ENCODE measurements at places on chromosomes 2 and 18.

DNA sequence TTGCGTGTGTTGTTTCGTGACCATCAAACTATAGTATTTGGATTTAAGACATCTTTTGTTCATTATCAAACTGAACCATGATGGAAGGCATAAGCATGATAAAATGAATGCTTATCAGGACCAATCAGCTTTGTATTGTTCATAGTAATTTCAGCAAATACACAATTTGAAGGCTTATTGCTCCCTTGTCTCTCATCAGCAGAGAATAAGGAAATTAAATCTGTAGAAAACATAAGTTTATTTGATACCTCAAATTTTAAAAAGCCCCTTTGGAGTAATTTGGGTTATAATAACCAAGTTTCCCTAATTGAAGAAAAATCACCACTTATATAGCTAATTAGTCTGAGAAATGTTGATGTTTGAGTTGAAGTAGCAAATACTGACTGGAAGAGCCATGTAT is 705.7 kb downstream of the NUP35 start:
- no peak for DNase-seq

DNA sequence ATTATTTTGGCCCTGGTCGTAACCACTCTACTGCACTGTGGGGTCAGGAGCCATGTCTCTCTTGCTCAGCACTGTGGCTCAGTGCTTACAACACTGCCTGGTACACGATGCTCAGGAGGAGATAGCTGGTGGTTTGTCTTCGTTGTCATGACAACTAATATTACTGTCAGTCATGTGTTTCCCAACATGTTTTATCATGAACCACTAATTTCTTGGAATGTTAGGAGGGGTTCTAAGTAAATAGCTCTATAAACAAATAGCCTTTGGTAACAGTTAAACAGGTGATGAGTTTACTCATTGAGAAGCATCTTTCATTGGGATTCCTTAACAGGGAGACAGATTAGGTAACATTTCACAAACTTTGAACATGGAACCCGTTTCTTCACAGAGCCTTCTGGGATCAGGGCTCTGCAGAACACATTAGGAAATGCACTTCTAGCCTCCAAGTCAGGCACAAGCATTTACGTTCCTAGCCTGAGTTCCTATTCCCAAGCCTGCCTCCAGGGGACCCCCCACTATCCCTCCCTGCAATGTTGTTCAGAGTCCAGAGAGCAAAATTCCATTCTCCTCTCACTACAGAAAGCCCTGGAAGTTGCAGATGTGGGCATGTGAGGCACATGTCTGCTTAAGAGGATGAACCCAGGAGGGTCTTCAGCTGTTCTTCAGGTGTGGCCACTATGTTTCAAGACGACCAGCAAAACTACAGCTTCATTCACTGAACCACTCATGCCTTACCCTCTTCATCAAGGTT is 6.4 kb upstream of the RBM44 start:
- no peak for DNase-seq

DNA sequence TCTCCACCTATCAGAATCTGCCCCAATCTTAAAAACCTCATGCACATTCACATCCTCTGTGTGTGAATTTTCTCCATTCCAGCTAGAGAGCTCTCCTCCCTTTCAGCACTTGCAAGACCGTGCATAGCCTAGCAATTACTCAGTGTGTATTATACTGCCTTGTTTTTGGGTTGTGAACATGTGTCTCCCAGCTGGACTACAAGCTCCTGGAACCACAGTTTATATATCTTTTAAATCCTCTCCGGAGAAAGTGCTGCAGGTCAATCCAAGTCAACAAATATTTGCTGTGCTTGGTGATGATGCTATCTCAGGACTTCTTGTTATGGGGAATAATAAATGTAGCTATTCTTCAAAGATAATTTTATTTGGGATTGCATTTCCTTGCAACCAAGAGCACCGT is 58.2 kb upstream of the MEX3C start:
- DNase-seq: no peak

DNA sequence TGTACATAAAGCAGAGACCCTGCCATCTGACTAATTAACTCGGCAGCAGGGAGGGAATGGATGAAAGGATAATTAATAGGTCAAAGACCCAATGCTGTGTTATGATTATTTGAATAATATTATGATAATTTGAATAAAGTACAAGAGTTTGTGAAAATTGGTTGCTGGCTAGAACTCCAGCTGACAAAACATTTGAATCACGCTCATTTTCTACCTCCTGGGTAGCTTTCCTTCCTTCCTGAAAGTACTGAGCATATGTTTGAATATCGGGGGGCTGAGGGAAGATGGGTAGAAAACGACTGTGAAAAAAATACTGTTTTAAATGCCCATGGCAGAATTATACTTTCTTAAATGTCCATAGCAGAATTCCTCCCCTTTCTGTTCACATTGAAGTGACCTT is 243.6 kb upstream of the RBMS1 start:
- no peak for DNase-seq

DNA sequence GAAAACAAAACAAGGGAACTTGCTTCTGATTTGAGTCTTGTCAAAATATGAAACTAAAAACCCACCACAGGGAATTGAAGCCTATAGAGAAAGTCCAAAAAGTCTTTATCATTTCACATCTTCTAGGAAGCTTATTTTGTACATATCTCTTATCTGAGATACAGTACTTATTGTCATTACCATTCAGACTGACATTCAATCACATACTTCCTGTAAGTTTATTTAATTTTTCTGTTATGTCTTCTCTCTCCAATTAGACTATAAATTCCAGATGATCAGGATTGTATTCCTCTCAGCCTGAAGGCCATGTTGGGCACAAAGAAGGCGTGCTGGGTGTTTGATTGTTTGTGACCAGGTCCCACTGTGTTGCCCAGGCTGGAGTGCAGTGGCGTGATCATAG is 59.2 kb downstream of the METTL4 start:
- DNase-seq: no peak

DNA sequence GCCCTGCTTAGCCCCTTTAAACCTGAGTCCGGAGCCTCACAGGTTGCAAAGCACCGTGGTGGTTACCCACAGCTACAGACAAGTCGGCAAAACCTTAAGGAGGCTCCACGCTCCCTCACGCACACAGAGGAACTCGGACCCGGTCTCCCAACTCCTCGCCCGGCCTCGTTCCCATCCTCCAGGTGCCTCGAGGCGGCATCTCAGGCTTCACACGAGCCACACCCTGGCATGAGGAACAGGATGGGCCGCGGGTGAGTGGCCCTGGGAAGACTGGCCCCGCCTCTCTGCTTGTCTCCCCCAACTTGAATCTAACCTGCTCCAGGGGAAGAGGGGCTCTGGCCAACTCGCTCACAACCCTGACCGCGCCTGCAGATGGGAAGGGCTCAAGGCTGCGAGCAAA is 97.4 kb downstream of the EIPR1 start:
- DNase-seq: no peak

- no peak for DNase-seq
These were observed 475.7 kb upstream of the REG3G start for GRCh38 chr2:78549766-78550165.

- DNase-seq: no peak
These were observed 202.6 kb upstream of the SMAD2 start for GRCh38 chr18:48132797-48133655.

DNA sequence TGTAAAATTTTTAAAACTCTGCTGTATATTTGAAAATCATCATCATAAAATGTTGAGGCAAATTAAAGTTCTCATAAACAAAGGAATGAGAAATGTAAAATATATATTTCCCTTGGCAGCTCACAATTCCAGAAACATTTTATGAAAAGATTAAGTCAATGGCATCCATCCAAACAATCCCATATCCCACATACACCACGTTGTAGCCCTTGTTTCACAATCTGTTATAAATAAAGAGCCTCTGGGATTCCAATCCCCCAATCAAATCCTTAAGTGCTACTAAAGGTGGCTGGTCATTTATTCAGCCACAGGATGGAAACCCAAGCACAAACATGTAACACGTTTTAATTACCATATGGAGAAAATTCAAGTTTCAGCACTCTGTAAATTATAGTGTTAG is 51.7 kb downstream of the GFPT1 start:
- DNase-seq: no peak

- DNase-seq: no peak
These were observed 13.6 kb downstream of the TMEM185B start for GRCh38 chr2:120209427-120210269.

DNA sequence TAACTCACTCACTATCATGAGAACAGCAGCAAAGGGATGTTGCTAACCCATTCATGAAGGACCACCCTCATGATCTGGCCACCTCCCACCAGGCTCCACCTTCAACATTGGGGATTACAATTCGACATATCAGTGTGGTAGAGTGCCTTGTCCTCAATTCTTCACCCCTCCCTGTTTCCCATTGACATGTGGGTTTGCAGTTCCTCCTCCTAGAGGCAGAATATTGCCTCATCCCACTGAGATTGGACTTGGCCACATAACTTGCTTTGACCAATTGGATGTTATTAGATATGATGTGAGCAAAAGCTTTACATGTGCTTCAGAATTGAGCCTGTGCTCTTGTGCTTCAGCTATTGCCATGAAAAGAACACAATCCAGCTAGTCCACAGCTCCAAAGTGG is 217.0 kb upstream of the CXCR4 start:
- no peak for DNase-seq

DNA sequence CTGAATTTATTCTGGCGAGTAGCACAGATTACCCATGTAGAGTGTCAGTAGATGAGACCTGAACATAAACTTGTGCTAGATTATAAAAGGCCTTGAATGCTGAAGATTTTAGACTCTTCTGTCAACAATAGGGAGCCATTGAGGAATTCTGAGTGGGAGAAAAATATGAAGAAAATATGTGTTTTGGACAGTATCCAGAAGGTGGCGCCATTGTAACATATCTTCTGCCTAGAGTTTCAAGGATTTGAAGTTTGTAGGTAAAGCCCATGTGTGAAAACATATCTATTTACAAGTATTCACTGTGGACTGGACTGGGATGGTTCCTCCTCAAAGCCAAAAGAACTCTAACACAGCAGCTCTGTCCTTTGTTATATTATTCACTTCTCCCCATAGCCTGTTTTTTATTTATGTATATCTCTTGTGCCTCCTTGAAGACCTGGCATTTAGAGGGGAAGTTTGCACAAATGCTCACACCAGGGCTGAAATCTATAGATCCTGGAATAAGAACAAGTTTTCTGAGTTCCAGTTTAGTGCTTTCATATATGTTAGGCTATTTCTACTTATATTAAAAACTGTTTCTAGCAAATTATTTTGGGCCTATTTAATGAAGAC is 124.9 kb downstream of the RDH14 start:
- no peak for DNase-seq

- no peak for DNase-seq
These were observed 1621.3 kb upstream of the TMEFF2 start for GRCh38 chr2:193816008-193816407.

DNA sequence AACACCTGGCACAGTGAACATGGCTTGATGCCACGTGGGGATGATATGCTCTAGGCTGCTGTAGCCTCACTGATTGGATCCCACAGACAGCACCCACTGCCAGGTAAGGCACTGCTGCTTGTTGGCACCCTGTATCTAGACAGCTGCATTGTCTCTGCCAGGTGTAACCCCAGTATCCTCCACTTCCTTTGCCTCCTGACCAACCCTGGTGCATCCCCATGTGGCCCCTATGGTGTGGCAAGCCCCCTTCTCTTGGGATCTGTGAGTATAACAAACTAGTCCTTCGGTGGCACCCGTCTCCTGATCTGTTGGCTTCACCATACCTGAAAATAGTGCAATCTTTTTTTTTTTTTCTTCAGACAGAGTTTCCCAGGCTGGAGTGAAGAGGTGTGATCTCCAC is 11.1 kb downstream of the TEX51 start:
- DNase-seq: no peak

- DNase-seq: no peak
These were observed 172.1 kb downstream of the GFPT1 start for GRCh38 chr2:69214898-69215297.

DNA sequence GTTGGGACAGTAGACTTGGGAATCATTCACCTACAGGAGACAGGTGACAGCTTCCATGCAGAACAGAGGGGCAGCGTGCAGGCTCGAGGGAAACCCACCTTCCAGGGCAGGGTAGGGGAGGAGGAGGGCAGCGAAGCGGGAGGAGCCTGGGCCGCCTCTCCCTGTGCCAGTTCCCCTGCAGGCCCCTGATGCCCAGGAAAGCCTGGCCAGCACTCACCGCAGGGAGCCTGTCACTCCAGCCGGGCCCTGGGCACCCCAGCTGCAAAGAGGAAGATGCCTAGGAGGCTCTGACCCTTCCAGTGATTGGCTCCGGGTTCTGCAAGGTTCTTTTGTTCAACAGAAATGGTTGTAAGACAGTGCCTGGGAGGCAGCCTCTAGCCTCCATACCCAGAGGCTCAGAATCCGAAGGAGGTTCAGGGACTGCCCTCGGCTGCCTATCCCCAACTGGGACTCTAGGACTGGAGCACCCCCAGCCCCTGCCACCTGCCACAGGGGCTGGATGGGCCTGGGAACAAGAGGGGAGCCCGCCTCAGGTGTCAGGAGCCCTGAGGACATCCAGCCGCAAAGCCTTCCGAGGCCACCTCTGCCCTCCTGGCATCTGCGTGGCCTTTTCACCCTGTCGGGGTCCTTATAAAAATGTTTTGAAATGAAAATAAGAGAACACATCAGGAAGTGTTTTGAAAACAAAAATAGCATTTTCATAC is 103.2 kb downstream of the PTGR3 start:
- DNase-seq: no peak

DNA sequence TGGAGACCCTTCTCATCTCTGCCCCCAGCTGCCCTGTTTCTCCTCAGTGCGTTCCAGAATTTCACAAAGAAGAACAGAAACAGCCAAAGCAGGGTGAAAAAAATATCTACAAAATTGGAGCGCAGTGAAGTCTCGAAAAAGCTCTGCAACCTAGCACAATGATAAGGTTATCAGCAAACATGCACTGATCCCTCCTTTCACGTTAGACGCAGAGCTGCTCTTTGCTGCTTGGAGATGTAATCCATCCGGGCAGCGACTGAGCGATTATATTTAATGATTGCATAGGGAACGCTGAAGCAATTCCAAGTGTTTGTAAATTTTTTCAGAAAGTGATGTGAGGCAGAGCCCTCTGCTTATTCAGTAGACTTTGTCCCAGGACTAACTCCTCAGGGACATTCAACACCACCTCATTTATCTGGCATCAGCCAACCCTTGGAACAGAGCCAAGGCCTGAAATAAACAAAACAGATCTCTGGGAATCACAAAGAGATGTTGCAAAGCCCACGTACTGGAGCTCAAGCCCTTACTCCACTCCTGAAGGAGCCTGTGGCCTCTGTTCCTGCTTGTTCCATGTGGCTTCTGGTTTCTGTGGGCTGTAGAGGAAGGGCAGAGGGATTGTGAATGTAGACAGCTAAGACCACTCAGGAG is 172.6 kb upstream of the BCL2L11 start:
- no peak for DNase-seq

GRCh38 chr18:42850174-42851083 is 265.1 kb downstream of the RIT2 start:
- no peak for DNase-seq

GRCh38 chr2:165811592-165812370 is 17.7 kb upstream of the GALNT3 start:
- DNase-seq: no peak

- no peak for DNase-seq
These were observed 2.4 kb downstream of the RAB17 start for GRCh38 chr2:237588044-237588696.

Data from NK-92 treated with Interleukin-12 subunit alpha and Interleukin-12 subunit beta, amount 100 ng/mL, for 24 hours (cell line).